SW480 (cell line): ENCODE measurements at places on chromosomes 3 and 15.
A peak's percentile ranks its signal among the peaks of the same experiment; 100 is the strongest.

DNA sequence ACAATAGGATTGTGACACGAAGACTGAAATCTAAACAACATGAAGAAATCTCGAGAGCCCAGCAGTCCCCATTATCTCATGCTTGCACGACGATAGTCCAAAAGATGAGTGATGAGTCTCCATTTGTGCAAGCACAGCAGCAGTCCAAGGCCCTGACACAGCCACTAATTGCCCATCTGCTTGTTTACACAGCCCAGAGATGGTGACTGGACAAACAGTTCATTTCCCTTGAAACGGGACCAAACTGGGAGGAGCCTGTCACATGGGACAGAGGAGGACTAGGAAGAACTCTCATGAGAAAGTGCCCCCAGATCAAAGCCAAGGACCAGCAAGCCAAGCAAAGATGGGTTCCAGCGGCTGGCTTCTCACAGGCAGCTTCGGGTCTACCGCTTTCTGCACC lies 121.0 kb downstream of the GREM1 start:
- DNase-seq: no peak

GRCh38 chr3:52053307-52054304 lies 2.8 kb downstream of the DUSP7 start:
- DNase-seq: peak; percentile 65

GRCh38 chr15:92801774-92802464 lies 98.2 kb upstream of the CHD2 start:
- peak; percentile 87 for DNase-seq

DNA sequence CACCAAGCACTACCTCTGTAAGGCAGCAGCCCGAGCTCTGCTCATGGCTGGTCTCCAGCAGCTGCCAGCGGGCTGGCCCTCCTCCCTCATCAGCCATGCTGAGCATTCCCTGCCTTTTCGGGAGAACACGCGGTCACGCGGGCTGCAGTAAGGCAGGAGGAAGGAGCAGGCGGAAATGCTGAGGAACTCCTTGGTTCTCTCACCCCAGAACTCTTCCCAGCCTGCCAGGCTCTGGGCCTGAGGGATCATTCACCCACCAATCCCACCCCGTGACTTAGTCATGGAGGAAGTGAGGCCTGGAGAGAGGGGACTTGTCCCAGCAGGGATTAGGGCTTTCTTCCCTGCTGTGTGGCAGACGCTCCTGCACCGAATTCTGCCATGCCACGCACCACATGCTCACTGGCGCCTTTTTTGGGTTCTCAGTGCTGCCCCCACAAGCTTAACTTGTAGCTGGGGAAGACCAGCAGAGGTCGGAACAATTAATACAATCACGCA lies 42.9 kb upstream of the RPL32 start:
- no peak for DNase-seq

- DNase-seq: no peak
These were observed 95.9 kb upstream of the ATP11B start for GRCh38 chr3:182697345-182697919.

GRCh38 chr3:154228561-154229216 lies 95.6 kb downstream of the DHX36 start:
- DNase-seq: no peak

- no peak for DNase-seq
These were observed 76.8 kb upstream of the ARL6 start for GRCh38 chr3:97687734-97688133.

- no peak for DNase-seq
These were observed 32.5 kb downstream of the HRH1 start for GRCh38 chr3:11186771-11187191.

DNA sequence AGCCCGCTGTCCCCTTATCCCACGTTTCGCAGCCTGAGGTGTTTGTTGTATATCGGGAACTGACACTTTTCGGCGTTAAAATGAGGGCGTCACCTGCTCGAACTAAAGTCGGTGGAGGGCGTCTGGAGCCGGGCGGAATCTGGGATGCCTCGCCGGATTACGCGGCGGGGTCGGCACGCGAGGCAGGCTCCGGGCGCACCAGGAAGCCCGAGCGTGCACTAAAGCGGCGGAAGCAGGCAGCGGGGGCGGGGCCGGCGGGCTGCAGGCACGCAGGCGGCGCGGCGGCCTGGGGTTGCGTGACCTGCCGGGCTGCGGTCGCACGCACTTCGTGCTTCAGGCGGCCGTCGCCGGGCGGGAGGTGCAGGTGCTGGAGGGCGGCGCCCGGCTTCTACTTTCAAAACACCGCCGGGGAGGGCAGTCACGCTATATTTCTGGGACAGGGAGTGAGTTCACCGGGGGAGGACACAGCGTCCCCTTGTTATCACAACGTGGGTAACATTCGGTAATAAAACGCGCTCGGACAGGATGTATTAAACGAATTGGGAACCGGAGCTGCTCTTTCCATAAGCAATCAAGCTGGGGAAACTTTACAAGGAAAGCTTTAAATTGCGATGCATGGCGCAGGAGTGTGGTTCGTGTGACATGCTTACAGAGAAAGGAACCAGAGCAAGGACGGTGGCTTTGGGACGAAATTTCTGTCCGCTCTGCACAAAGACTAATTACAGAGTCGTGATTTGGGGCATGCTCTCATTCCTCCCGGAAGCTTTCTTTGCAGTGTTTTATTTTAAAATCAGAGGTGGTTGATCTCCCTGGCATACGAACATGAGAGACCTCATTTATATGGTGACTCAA lies 9.1 kb upstream of the LEKR1 start:
- peak; percentile 99 for DNase-seq

DNA sequence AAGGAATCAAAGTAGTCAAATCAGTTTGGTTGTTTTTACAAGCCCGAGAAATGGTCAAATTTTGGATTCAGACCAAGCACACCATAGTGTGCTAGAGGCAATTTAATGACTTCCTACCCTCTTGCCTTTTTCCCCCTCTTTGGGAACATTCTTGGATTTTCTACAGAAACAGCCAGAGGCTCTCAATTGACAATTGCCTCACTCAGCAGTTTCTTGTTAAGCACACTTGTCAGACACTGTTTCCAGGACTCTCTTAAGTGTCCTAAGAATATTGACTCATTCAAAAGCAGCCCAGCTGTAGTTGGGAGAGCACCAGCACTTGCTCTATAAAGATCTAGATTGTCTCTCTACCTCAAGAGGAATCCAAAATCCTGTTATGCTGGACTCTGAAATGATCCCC lies 1.5 kb upstream of the SLC35G2 start:
- DNase-seq: no peak

DNA sequence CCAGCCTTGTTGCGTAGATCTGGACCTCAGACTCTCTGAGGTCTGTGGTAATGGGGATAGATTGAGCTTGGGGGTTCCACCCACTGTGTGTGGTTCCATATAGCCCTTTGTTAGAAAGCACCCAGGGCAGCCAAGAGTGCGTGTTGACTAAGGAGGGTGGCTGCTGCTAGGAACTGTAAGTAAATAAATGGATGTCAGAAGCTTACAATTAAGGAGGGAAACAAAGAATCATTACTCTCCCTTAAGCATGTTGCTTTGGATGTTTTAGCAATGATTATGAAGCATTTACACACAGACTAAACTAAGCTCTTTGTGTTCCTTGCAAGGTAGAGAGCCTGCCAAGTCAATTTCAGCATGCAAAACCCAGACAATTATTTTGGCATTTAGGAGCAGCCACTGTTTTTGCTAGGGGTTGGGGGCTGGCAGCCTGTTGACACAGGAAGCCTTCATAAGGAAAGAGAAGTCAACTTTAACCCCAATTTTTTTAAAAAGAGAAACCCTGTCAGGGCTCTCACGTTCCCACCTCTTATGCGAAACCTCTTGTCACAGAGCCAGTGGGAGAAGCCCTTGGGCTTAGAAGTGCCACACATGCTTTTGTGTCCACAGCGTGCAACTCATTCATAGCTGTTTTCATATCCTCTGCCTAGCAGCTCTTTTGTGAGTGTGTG lies 127.8 kb downstream of the CMSS1 start:
- no peak for DNase-seq

- no peak for DNase-seq
These were observed 30.3 kb downstream of the TPM1 start for GRCh38 chr15:63072809-63073277.

DNA sequence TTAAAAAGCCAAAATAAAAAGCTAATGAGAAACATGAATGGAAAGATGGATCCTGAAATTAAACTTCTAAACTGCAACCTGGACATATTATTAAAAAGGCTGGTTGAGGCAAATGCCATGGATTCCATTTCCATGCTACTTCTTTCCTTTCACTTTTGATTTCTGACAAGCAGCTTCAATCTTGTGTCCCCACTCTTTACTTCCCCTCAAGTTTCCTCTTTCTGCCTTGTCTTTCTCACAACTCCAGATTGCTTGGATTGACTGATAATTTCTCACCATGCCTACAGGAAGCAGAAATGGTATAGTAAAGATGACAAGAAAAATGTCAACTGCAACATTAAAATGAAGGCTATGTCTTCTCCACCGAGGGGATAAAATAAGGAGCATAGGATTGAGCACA lies 1136.7 kb downstream of the TUSC7 start:
- DNase-seq: no peak

DNA sequence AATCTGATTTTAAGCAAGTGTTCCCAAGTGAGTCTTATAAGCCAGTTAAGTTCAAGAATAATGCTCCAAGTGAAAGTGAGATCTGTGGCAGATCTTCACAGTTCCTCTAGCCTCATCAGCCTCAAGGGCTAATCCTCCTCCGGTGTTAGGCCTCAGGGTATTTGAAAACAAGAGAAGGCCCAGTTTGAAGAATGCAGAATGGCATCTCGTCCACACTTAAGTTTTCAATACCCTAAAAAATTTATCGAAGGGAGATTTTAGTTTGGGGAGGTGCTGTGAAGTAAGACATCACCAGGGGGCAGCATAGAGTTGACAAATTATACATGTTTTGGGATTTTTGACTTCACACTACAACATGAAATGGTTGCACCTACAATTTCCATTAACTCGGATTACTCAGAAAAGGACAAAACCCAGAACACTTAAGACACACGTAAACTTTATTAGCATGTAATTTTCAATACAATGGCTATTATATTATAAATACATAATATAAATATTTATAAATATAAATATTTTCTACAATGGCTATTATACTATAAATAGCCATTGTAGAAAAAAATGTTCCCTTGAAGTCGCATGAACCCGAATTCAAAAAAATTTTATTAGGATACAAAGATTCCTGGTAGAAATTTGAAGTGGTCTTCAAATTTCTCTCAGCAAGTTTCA lies 2.3 kb upstream of the TMEM266 start:
- DNase-seq: peak; percentile 14

DNA sequence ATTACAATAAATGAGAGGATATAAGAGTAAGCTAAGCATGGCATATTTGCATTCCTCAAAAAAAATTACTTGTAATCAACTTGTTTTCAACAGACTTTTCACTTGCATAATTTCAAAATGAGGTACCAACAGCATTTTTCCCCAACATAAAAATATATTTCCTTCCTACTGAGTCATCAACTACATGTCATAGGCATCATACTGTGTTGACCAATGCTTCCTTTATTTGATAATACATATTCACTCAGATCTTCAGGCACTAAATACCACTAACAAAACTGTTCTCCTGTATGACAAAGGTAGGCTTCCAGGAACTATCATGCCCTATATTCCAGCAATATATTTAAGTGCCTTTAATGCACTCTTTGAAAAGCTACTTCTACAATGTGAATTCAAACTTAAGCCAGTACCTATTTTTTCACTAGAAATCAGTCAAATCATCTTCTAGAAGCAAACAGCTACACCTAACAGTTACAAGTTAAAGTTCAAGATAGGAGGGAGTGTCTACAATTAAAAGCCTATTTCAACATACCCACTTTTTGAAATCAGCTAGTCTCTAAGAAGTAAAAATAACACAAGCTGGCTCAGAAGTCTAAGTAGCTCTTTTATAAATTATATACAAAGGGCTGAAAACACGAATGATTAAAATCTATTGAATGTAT lies 11.3 kb downstream of the ADAM10 start:
- DNase-seq: no peak

DNA sequence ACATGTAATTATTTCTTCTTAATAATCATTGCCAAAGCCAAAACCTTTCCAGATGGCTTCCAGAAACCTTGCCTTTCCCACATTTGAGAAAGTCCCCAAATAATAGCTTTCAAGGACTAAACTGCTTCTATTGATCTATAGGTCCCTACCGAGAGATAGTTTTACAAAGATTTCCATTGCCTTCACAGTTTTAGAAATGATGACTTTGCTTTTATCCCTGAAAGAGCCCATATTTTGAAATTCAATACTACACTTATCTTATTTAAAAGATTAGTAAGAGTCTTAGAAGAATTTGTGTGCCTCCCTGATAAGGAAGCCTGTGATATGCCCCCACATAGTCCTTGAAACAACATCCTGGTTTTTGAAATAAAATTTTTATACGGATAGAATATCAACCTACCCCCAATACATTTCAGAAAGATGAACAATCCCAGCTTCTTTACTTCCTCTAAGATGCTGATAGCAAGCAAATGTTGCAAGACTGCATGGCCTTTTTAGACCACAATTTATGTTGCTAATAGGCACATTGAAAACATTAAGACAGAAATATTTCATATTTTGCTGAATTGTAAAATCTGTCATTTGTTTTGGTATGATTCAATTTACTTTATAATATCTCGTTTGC lies 146.3 kb downstream of the TMCO5A start:
- no peak for DNase-seq

- no peak for DNase-seq
These were observed 86.3 kb downstream of the GMPS start for GRCh38 chr3:155956508-155957411.

GRCh38 chr3:57961828-57962447 lies 46.3 kb upstream of the FLNB start:
- DNase-seq: peak; percentile 68

- DNase-seq: no peak
These were observed 16.7 kb upstream of the ZNF280D start for GRCh38 chr15:56749982-56750381.

- no peak for DNase-seq
These were observed 28.7 kb downstream of the ZNF589 start for GRCh38 chr3:48269592-48269991.

- DNase-seq: peak; percentile 84
These were observed 510.1 kb upstream of the CFAP20DC start for GRCh38 chr3:59559721-59560435.

GRCh38 chr3:133487920-133488540 lies 85.5 kb upstream of the CDV3 start:
- no peak for DNase-seq

- no peak for DNase-seq
These were observed 5.5 kb downstream of the DAZL start for GRCh38 chr3:16599694-16600093.

DNA sequence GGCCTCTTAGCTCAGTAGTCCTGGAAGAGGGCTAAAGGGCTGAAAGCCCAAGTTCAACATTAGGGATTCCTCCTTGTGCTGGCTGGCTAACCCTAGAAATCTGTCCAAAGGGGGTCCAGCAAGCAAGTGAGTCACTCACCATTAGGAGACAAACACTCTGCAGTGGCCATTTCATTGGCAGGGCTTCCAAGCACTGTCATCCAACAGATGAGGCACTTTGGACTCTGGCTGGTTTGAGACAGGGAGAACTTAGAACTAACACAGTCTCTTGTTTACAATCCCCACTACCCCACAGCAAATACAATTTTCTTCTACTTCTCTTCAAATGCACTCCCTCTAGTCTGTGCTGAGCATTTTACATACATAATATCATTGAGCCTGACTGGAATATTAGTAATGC lies 10.1 kb upstream of the WNT5A start:
- DNase-seq: no peak

GRCh38 chr3:13148126-13148525 lies 74.9 kb upstream of the IQSEC1 start:
- no peak for DNase-seq

GRCh38 chr3:189664311-189664710 lies 33.1 kb downstream of the TP63 start:
- DNase-seq: no peak
